Activated CD4-positive, alpha-beta memory T cell treated with anti-CD3 and anti-CD28 coated beads, Interleukin-2, amount 10 ng/mL, durations not matched to agents 7 days and 5 days (primary cell): ENCODE measurements at places on chromosomes 7 and 10. TPM values are rescaled to one million over a fixed set of nuclear protein-coding genes. Genes with fewer than 3 reads are reported as not detected.

ABHD11 gene
- 12.3 TPM for total RNA-seq

SLC39A12 gene
- total RNA-seq = not detected

DNA sequence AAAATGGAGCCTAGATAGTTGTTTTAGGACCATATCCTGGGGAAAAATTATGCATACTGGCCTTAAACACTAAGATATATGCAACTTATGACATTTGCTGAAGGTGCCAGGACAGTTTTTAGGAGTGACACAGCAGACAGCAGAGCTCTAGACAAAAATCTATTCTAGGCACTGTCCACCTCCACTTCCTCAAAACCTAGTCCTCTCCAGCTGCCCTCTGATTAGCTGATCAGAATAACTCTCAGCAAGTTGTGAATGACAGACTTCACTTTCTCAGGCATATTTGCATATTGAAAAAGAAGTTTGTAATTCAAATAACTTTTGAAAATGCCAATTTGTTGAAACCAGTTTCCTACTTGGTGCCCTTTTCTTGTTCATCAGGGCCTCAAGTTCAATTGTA is 152.3 kb upstream of the STEAP4 start:
- no peaks in the 10 kb centered on the region for H3K27me3 ChIP-seq
- H3K4me1 ChIP-seq = no peaks in the 10 kb centered on the region
- no peaks in the 10 kb centered on the region for H3K36me3 ChIP-seq
- H3K27ac ChIP-seq = no peak overlapping the region
- no peak for DNase-seq
- H3K4me3 ChIP-seq = no peak overlapping the region

DNA sequence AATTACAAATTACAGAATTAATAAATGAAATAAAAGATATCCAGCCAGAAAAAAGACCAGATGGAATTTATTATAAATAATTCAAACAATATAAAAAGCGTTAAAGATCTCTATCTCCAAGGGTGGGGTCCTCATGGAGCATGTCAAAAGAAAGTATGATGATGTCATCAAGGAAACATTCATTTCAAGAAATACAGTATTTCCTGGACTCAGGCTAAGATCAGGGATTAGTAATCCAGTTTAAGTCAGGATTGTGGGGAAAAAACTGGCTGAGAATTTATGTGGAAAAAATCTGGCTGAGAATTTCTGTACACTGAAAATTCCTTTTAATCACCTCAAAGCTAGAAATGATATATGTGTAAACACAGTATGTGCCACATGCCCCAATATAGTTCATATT is 1075.3 kb downstream of the XPNPEP1 start:
- H3K27ac ChIP-seq = no peak overlapping the region
- no peaks in the 10 kb centered on the region for H3K4me1 ChIP-seq
- H3K36me3 ChIP-seq = no peaks in the 10 kb centered on the region
- H3K27me3 ChIP-seq = no peaks in the 10 kb centered on the region

OGDHL gene
- total RNA-seq = not detected

- no peaks in the 10 kb centered on the region for H3K36me3 ChIP-seq
- H3K27me3 ChIP-seq = no peaks in the 10 kb centered on the region
- no peak overlapping the region for H3K4me3 ChIP-seq
- no peak overlapping the region for H3K27ac ChIP-seq
Measured at GRCh38 chr7:118041251-118041878, 142.6 kb upstream of the LSM8 start.

- no peak overlapping the region for H3K27ac ChIP-seq
- H3K27me3 ChIP-seq = no peaks in the 10 kb centered on the region
- H3K36me3 ChIP-seq = no peaks in the 10 kb centered on the region
- H3K4me1 ChIP-seq = peaks cover 7% of the 10 kb centered on the region
Measured at GRCh38 chr7:7965301-7965700, 3.3 kb upstream of the GLCCI1 start.

DNA sequence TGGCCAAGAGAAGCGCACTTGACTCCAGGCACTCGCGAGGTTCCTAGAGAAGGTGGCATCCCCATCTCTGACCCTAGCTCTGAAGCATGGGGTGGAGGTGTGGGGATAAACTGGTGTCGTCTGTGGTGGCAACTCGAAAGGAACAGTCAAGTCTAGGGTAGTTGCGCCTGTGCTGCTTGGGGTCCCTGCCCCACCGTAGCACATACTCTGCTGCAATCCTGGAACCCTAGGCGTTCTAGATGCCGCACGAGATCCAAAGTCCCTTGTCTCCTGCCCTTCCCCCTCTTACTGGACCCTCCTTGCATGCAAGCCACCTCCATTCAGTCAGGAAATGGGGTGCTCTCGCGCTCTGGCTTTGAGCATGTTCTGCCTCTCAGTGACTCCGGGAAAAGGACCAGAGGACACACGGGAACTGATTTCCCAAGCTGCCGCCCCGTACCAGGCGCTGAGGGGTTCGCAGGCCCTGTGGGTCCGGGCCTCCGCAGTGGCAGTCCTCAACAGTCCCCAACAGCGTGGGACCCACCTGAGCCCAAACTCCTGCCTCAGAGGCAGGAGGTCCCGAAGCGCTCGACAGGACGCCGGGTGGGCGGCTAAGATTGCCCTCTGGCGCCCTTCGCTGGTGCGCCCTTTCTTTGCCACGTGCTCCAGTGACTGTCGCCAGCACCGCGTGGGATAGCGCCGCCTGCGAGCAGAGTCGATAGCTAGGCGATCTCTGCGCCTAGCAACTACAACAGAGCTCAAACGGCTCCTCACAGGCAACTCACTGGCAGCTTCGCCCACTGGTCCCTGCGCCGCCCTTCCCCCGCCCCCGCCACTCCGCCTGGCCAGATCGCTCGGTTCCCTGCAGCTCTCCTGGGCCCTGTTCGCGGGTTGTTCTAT is 452.0 kb downstream of the REEP3 start:
- H3K27me3 ChIP-seq = no peaks in the 10 kb centered on the region
- no peak overlapping the region for H3K27ac ChIP-seq
- no peak overlapping the region for H3K4me3 ChIP-seq

DNA sequence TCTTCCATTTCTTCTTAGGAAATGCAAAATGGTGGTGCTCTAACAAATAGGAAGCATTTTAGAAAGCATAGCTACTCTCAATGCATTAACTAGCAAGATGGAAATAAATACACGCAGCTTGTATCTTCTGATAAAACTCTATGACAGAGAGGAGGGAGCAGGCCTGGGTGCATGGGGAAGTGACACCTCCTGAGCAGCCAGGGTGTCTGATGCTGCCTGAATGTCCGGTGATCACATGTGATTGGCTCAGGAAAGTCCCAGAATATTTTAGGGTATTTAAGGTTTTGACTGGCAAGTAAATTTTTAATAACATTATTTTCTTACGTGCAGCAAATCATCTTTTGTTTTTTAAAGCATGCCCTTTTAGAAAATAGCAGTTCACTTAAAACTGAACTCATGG is 261.0 kb upstream of the KLF6 start:
- H3K27me3 ChIP-seq = peaks cover 8% of the 10 kb centered on the region
- DNase-seq = no peak
- no peak overlapping the region for H3K4me3 ChIP-seq
- peaks cover 20% of the 10 kb centered on the region for H3K36me3 ChIP-seq
- H3K27ac ChIP-seq = no peak overlapping the region
- H3K4me1 ChIP-seq = no peaks in the 10 kb centered on the region

DNA sequence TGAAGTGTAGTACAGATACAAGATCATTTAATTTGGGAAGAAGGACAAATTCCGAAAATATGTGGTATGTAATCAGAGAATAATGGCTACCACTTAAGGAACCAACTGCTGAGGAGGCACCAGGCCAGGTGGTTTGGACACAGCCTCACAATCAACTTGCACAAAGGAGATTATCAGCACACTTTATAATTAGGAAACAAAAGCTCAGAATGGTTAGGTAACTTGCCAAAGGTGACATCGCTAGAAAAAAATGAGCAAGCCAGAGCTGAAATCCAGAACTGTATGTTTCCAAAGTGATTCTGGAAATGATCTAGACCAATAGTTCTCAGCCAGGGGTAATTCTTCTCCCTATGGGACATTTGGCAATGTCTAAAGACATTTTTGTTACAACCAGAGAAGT is 36.6 kb downstream of the ERCC6 start:
- peaks cover 22% of the 10 kb centered on the region for H3K4me1 ChIP-seq
- no peak overlapping the region for H3K27ac ChIP-seq
- H3K4me3 ChIP-seq = no peak overlapping the region
- H3K36me3 ChIP-seq = peaks cover 26% of the 10 kb centered on the region
- H3K27me3 ChIP-seq = no peaks in the 10 kb centered on the region

SFRP4 gene
- not detected for total RNA-seq

GRCh38 chr7:1579481-1580421 is 9.9 kb upstream of the PSMG3 start:
- peaks cover 6% of the 10 kb centered on the region for H3K4me1 ChIP-seq
- no peak overlapping the region for H3K27ac ChIP-seq
- H3K36me3 ChIP-seq = no peaks in the 10 kb centered on the region
- peak; percentile 76 for DNase-seq

ASAH2 gene
- 3.6 TPM for total RNA-seq

GRCh38 chr7:2017914-2018568 is 214.7 kb downstream of the MAD1L1 start:
- H3K4me3 ChIP-seq = no peak overlapping the region
- no peak overlapping the region for H3K27ac ChIP-seq
- no peak for DNase-seq
- H3K36me3 ChIP-seq = no peaks in the 10 kb centered on the region
- peaks cover 5% of the 10 kb centered on the region for H3K4me1 ChIP-seq

GPRIN2 gene
- total RNA-seq = not detected

DNA sequence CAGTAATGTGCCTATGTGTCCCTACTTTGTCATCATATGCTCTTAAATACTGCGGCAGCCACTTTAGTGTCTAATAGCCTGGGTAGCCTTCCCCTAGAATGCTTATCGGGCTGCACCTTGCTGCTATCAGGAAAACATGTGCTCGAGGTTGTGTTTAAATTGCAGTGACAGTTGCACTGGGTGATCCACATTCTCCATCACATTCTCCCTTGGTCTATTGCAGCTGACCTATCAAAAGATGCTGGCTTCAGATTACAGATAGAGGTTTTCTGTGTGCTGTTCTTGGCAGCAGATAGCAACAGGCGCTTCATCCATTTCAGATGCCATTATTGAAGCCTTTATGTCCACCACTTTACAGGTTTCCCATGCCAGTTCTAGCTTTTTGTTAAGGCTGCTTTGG is 130.1 kb upstream of the MDFIC start:
- no peak for DNase-seq
- H3K27ac ChIP-seq = no peak overlapping the region
- H3K4me1 ChIP-seq = peaks cover 28% of the 10 kb centered on the region
- H3K4me3 ChIP-seq = no peak overlapping the region

MACC1 gene
- total RNA-seq = 0.18 TPM

- peaks cover 57% of the 10 kb centered on the region for H3K4me1 ChIP-seq
- H3K36me3 ChIP-seq = peaks cover 16% of the 10 kb centered on the region
- no peak overlapping the region for H3K27ac ChIP-seq
- DNase-seq = no peak
- peaks cover 23% of the 10 kb centered on the region for H3K27me3 ChIP-seq
- peak overlapping the region; percentile 67 for H3K4me3 ChIP-seq
Measured at GRCh38 chr10:101780187-101780817, 2.9 kb downstream of the NPM3 start.

GRCh38 chr7:44622342-44623151 is 16.1 kb downstream of the OGDH start:
- peaks cover 93% of the 10 kb centered on the region for H3K4me1 ChIP-seq
- peak overlapping the region; percentile 54 for H3K4me3 ChIP-seq
- DNase-seq = peak; percentile 64
- H3K27ac ChIP-seq = peak overlapping the region; percentile 91
- peaks cover 72% of the 10 kb centered on the region for H3K36me3 ChIP-seq

DNA sequence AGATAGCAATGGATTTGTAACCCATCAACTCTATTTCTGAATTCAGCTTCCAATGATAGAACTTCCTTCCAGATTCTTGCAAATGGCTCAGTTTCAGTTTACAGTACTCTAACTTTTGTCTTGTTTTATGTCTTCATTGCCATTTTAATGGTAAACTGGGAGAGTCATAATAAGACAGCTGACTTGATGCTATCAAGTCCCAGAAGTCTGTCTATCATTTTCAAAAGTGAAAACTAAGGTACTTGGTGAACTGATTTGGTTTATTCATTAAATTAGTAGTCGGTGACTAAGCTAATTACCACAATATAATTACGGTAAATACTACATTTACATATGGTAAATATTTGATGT is 25.0 kb downstream of the RTKN2 start:
- DNase-seq = no peak
- peak overlapping the region; percentile 86 for H3K27ac ChIP-seq
- peaks cover 4% of the 10 kb centered on the region for H3K36me3 ChIP-seq
- H3K4me1 ChIP-seq = peaks cover 42% of the 10 kb centered on the region

DNA sequence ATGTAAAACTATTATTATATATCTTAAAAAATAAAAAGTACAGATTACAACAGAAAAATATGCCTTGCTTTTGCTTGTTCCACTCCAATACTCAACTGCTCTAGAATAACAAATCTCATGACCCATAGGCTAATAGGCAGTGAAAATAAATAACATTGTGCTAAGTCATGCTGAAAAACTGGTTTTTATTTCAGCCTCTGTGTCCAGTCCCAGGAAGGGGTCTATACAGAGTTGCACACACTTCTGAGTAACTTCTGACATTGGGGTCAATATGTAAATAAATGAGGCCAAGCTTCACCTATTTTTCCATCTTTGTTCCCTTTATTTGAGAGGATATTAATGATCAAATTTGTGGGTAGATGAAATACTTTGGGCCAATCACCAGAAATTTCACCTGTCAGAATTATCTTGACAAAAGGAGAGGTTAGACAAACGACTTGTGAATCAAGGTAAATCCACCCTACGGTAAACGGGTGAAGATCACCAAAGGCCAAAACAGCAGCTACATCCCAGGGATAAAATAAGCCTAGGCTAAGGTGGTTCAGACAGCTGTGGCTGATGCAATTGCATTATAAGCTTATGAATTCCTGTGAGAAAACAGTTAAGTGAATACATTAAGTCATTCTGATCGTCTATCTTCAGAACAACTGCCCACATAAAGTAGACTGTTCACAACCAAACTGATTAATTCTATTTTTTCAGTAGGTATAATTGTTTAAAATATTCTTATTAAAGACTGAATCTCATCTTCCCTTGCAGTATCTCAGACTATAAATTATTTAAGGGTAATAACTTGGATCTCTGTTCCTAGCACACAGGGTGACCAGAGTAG is 87.5 kb downstream of the UBE2H start:
- H3K4me1 ChIP-seq = peaks cover 29% of the 10 kb centered on the region
- no peak overlapping the region for H3K27ac ChIP-seq
- no peak overlapping the region for H3K4me3 ChIP-seq

DNA sequence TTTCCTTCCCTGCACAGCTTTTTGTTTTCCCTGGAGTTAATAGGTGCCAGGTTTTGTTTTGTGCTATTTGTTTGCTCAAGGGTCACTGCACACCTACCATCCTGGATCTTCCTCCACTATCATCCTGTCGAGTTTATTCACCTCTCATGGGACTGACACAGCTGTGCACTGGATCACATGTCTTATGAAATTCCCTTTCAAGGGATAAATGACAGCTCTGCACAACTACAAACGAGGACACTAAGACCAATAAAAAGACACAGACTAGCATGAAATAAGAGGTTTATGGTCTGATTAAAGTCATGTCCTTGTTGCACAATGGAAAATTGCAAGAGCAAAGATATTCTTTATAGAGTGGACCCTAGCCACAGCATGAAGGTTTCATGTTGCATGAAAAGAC is 76.7 kb upstream of the SFMBT2 start:
- no peak for DNase-seq
- H3K4me1 ChIP-seq = peaks cover 58% of the 10 kb centered on the region
- peaks cover 27% of the 10 kb centered on the region for H3K36me3 ChIP-seq

GRCh38 chr7:106347229-106347833 is 62.5 kb upstream of the NAMPT start:
- H3K27me3 ChIP-seq = peaks cover 2% of the 10 kb centered on the region
- DNase-seq = peak; percentile 29
- H3K36me3 ChIP-seq = peaks cover 54% of the 10 kb centered on the region

OR6V1 gene
- not detected for total RNA-seq
